ENCODE measurements at places on chromosomes 7 and 10. TPM values are rescaled to one million over a fixed set of nuclear protein-coding genes. Genes with fewer than 3 reads are reported as not detected.

- peak; percentile 22 for DNase-seq
Observed at GRCh38 chr10:7161484-7162250, 249.2 kb downstream of the SFMBT2 start.

- no peak for DNase-seq
Observed at GRCh38 chr10:22551681-22552365, 162.6 kb downstream of the PIP4K2A start.

DNA sequence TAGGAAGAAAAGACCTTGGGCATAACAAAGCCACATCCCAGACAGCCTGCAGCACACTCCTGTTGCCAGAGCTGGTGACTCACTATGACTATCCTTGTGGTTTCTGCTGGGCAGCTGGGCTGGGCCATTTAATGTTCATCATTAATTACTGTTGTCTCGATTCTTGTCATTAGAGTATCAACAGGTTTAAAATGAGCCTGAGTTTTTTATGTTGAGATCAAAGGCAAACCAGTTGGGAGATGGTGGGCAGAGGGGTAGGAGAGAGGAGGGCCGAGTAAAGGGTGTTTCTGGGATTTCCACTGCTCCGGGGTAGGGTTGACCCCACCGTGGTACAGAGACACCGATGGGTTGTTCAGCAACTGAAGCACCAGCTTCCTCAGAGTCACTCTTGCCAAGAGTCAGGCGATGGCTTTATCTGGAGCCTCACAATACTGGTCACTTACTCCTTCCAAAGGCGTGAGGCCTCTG, 128.7 kb upstream of the LYZL1 start:
- no peak for DNase-seq

The ARMC3 gene
- total RNA-seq = 0.33 TPM

DNA sequence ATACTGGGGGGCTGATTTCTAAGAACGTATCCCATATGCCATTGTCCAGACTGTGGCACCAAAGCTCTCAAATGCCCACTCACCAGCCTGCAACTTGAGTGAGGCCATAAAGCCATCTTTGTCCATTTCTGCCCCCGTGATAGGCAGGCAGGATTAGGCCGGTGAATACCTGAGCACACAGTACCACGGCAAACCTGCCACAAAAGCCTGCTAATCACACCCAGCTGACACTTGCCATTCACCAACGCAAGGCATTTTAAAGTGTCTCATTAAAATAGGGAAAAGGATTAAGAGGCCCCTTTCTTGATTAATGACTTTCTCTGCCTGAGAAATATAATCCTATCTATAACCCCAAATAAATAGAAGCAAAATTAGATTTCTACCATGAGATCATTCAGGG, 111.4 kb upstream of the NANOS1 start:
- no peak for DNase-seq

The COBL gene
- total RNA-seq = 25.4 TPM

The FGFBP3 gene
- total RNA-seq = 3.4 TPM

- DNase-seq = peak; percentile 58
Observed at GRCh38 chr10:130341356-130341755, 205.2 kb downstream of the GLRX3 start.

DNA sequence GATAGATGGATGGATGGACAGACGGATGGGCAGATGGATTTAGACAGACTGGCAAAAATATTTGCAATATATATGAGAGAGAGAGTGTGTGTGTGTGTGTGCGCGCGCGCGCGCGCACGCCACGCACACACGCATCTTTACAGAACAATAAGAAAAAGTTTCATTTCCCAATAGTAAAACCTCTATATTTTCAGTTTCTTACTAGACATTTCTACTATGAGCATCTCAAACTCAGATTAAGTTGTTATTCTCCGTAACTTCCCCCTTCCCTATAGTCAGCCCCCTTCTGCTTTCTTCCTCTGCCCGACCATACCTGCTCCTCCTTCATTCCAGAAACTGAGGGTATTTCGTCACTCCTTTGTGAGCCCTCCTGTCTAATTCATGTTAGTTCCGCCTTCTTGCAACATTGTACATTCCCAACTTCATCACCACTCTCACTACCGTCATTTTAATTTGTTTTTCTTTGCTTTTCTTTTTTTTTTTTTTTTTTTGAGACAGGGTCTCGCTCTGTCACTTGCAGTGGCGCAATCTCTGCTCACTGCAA, 154.4 kb upstream of the SH2B2 start:
- DNase-seq = no peak

The MGAM2 gene
- 9.3 TPM for total RNA-seq

The LRIT1 gene
- not detected for total RNA-seq

The CRYGN gene
- total RNA-seq = not detected

The SNCG gene
- total RNA-seq = 3.0 TPM

- DNase-seq = no peak
Observed at GRCh38 chr7:110090110-110090820, 1000.7 kb upstream of the LRRN3 start.

The MAPK8 gene
- total RNA-seq = 16.1 TPM

DNA sequence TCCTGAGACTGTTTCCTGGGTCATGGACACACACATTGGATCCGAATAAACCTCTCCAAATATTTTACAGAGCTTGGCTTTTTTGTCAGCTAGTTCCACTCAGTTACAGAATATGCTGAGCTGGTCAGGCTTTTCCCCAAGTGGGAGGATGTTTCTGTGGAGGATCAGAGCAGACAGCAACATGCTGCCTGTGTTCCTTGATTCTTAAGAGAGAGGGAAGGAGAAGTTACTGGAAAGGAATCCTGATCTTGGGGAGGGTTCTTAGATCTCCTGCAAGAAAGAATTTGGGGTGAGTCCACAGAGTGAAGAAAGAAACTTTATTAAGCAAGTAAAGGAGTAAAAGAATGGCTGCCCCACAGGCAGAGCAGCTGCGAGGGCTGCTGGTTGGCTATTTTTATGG, 76.8 kb upstream of the RPA3 start:
- DNase-seq = no peak

The OR9A2 gene
- total RNA-seq = not detected

DNA sequence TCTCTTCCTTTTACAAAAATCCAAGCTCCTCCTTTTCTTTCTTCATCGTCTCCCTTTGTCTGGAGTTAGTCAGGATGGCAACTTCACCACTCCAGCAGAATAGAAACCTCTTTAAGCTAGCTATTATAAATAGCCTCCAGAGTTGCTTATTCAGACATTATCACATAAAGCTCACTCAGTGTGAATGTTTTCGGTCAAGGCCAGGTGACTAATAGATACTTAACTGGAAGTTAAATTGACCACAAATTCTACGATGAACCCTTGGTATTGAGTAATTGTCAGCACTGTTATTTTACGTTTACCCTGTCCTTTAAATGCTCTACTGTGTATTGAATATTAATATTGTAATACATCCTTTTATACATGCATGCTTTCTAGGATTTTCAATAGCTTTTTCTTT, 340.4 kb downstream of the OTUD1 start:
- no peak for DNase-seq

The ANKRD1 gene
- 4.3 TPM for total RNA-seq

- DNase-seq = no peak
Observed at GRCh38 chr10:5817322-5818047, 4.3 kb upstream of the GDI2 start.

DNA sequence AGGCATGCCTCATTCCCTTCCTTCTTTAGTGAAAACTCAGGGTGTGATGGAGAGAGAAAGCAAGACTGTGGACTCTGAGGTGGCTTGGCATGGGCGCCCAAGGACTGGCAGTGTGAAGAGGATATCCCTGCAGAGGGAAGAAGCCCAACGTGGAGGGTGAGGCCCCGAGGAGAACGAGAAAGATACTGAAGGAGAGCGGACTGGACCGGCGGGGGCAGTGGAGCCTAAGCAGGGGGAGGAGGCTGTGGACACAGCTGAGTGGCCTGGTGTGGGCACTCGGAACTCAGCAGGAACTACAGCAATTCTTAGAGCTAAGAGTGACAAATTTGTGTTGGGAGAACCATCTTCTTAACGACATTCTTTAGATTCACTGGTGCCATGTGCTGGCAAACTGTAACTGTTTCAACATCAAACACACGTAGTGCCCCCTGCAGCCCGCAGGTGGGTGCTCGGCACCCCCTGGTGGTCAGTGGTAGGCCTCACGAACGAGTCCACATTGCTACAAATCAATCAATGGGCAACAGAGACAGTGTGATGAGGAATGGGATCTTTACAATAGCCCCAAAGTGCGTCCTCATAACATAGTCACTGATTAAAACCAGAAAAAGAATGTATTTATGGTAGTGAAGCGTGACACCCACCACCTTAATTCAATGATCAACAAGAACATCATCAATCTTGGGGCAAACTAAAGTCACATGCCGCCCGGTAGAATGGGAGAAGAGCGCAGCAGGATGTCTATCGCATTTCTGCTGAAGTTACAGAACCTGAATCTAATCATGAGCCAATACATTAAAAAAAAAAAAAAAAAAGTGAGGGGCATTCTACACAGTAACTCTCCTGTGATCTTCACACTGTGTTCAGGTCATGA, 2.0 kb upstream of the SFTPA1 start:
- DNase-seq = peak; percentile 67

The TIMM23B gene
- 37.6 TPM for total RNA-seq

- DNase-seq = no peak
Observed at GRCh38 chr7:100122568-100122967, 3.1 kb downstream of the CNPY4 start.

The EBLN1 gene
- not detected for total RNA-seq

DNA sequence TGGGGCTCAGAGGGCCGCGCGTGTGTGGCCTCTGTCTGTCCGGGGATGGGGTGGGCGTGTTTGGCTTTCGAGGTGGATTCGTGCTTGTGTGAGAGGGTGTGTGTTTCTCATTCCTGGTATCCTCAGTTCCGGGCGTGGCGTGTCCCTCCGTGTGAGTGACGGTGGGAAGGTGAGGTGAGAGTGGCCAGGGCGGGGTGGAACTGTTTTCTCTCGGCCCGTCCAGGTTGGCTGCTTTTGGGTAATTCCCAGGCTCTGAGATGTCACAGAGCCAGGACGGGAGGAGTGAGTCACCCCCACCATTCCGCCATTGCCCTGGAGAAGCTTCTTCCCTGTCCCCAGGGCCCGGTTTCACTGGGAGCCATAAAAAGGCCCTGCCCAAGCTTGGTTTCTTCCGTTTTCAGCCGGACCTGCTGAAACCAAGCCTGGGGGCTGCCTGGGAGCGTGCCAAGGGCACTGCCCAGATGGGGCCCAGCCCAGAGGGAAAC, 21.3 kb upstream of the CLDN4 start:
- no peak for DNase-seq

DNA sequence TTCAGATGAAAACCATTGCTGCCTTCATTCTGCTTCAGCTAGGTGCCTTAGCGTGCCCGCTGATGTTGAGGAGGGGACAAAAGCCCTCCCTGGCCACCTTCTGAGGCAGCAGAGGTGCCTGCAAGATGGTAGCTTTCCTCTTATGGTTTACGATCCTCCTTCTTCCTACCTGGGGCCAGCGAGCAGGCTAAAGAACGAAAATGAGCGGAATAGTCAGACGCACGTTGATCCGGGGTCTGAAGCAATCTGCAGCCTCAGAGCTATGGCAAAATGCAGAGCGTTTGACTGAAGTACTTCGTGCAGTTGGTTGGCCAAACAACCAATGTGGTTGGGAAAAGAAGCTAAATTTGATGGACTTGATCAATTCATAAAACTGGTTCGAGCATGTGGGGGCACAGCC, 95.5 kb downstream of the GATA3 start:
- DNase-seq = no peak

Measured in body of pancreas (tissue), 4 donors.